Activated T-cell treated with anti-CD3 and anti-CD28 coated beads for 1 hour (primary cell): ENCODE measurements at places on chromosomes 3 and 15.

GRCh38 chr3:81395739-81396513, 365.5 kb downstream of the GBE1 start:
- DNase-seq = no peak

GRCh38 chr3:87979527-87979926, 79.3 kb downstream of the CGGBP1 start:
- DNase-seq = no peak

DNA sequence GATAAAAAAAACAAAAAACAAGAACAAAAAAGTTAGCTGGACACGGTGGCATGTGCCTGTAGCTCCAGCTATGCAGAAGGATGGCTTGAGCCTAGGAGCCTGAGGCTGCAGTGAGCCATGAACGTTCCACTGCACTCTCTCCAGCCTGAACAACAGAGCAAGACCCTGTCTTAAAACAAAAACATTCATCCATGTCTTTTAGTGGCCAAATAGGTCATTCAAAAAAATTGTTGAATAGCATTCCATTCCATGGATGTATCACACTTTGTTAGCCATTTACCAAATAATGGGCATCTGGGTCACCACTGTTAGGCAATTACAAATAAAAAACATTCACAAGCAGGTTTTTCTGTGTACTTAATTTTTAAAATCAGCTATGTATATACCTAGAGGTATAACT, 139.7 kb downstream of the STAG1 start:
- no peak for DNase-seq

DNA sequence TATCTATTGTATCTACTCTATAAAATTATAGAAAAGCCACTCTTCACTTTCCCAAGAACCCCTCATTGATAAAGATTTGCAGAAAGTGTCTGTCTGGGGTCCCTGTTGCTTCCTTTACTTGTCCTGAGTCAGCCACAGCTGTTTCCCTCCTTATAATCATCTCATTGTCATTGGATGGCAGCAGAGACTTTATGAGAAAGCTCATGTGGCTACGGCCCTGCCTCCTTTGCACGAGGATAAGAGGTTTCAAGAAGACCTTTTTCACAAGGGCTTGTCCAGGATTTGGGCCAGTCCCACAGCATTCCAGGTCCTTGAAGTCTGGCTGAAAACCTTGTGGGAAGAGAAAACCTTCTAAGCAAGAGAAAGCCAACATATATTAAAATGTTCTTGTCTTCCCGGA, 41.9 kb upstream of the THBS1 start:
- no peak for DNase-seq

- DNase-seq = no peak
Observed at GRCh38 chr3:46948830-46949671, 27.5 kb downstream of the CCDC12 start.

DNA sequence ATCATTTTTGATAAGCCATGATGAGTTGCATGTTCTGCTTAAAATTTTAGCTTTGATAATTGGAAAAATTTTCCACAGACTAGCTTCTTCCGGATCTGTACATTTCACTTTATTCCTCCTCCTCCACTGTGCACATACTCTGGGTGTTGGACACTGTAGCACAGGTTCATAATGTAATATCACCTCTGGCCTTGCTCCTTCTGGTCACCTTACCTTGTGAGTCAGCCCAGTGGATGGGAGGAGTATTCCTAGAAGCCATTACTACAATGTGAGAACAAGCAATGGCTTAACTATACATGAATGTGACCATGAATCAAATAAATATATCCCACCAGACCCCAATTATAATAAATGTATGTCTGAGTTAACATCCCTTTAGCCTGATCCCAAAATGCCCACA, 6.1 kb upstream of the CDCP1 start:
- no peak for DNase-seq

GRCh38 chr15:44243829-44244228, 44.7 kb upstream of the GOLM2 start:
- no peak for DNase-seq

- no peak for DNase-seq
Observed at GRCh38 chr3:46221391-46221790, 13.3 kb upstream of the CCR1 start.

DNA sequence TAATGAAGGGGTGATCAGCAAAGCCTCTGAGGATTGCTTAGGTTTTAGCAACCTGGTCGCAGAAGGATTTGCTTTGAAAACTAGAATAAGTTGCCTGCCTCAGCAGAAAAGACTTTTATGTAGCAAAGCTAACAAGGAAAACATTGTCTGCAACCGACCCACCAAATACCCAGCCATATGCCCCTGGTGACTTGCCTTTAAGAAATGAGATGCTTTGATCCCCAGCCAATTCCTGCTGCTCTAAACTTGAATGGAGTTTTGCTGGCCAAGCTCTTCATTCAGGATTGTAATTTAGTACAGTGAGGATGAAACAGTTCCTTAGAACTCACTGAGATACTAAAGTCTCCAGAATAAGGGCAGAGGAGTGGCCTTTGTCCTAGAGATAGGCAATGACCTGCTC, 139.8 kb upstream of the PROK2 start:
- no peak for DNase-seq

- DNase-seq = no peak
Observed at GRCh38 chr15:44598892-44599291, 61.9 kb downstream of the EIF3J start.

DNA sequence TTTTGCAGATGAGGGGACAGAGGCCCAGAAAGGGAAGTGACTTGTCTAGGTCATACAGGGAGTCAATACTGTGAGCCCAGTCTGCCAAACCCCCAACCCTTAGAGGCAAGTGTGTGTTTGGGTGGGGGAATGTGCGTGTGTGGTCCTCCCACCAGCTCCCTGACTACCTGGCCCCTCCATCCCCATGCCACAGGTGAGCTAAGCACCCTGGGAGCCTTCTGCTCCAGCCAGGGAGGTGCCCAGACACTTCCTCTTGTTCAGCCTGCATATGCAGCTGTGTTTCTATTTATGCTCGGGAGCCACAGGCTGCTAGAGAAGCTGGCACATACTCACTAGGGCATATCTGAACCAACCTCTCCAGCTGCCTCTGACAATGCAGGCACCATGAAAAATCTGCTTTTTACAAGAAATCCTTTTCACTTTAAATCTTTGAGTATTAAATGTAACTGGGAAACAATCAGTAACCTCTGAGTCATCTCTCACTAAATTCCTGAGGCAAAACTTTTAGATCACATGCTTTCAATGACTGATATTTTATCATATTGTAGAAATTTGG, 20.7 kb downstream of the TBC1D2B start:
- no peak for DNase-seq

- DNase-seq = no peak
Observed at GRCh38 chr15:88874684-88875083, 20.7 kb downstream of the HAPLN3 start.

DNA sequence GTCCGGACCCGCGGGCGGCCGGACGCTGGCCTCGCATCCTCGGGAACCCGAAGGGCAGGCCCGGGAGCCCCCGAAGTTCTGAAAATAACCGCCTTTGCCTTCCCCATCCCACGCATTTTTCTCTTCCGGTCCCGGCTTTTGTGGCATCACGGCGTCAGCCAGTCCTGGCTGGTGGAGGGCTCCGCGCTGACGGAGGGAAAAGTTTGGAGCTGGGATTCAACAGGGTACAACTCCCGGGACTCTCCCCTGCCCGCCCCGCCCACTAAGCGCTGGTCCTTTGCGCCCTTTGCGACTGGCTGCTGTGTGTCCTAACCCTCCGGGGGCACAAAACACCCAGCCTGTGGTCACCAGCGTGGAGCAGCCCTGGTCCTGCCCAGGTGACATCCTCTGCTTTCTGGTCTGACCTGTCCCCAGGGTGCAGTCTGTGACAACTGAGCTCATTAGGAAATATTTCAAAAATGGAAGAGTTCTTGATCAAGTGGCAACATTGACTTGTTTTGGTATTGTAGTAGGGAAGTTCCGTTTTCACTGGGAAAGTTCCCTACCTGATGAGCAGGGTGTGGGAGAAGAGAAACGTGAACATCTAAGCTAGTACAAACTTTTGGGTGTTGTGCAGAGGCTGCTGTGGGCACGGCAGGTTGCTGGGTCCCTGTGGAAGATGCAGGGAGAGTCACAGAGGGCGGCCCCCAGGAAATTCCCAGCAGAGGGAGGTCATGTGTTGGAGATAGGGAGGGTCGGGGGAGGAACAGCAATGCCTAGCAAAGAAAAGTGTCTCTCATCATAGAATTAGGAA, 775 bp downstream of the ARNT2 start:
- no peak for DNase-seq

DNA sequence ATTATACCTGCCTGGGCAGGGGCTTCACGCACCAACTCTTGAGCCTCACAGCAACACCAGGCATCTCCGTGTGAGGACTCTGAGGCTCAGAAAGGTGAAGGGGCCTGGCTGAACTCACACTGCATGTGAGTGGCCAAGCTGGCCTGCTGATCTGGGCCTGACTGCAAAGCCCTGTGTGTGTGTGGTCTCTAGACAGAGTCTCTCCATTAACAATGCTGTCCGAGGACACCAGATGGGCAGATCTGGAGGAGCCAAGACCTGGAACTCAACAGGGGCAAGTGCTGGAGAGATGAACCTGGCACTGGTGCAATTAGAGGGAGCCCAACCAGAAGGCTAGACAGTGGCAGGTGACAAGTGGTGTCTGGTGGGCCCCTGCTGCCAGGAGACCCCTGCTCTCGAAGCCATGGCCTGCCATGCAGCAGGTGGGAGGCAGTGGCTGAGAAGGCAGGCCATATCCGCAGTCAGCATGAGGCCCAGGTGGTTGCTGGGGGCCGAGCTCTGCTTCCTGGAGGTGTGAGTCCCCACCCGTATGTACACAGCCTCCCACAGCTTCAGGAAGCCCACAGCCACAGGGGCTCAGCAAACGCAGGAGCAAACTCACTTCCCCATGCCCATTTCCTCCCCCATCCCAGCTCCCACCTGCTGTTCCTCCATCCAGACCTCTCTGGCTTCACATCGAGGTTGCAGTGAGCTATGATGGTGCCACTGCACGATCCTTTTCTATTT, 39.0 kb downstream of the CYP11A1 start:
- no peak for DNase-seq

GRCh38 chr15:36371509-36371908, 207.9 kb upstream of the CDIN1 start:
- DNase-seq = no peak

- no peak for DNase-seq
Observed at GRCh38 chr3:128983293-128984069, 10.4 kb downstream of the CFAP92 start.
